ENCODE measurements at places on chromosomes 6 and 20.
A peak's percentile ranks its signal among the peaks of the same experiment; 100 is the strongest.

DNA sequence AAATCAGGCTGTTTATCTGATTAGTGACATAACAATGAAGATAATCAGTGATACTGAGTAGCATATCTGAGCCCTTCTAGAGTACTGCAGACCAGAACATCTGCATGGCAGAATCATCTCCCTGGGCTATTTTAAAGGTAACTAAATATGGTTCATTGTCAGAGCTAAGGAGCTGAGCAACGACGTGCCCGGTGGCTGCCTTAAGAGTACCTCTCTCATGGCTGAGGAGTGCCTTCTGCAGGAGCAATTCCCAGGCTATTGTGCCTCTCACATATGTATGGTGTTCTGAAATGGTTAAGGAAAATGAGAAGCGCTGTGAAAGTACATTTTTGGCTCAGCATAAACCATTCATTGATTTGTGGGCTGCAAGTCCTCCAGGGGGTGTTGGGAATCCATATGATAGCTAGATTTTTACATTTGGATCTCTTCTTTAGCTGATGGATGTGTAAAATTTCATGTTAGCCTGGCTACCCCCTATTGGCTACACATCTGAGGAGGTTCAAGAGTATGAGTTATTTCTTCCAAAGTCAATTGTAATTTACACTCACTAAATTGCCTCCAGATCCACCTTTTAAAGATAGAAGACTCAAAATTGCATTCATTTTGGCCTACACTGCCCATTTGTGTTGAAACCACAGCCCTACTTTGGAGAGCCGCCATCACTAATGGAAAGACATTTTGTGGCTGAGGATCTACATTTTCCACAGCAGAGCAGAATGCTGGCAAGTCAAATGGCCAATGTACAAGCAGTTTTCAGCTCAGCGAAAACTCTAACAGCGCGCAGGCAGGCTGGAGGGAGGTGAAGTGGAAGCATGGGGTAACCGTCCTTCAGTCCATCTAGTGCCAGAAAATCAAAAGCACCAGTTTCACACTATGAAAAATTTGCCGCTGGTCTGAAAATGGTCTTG lies 198.0 kb downstream of the SIM1 start:
- no peak for DNase-seq

DNA sequence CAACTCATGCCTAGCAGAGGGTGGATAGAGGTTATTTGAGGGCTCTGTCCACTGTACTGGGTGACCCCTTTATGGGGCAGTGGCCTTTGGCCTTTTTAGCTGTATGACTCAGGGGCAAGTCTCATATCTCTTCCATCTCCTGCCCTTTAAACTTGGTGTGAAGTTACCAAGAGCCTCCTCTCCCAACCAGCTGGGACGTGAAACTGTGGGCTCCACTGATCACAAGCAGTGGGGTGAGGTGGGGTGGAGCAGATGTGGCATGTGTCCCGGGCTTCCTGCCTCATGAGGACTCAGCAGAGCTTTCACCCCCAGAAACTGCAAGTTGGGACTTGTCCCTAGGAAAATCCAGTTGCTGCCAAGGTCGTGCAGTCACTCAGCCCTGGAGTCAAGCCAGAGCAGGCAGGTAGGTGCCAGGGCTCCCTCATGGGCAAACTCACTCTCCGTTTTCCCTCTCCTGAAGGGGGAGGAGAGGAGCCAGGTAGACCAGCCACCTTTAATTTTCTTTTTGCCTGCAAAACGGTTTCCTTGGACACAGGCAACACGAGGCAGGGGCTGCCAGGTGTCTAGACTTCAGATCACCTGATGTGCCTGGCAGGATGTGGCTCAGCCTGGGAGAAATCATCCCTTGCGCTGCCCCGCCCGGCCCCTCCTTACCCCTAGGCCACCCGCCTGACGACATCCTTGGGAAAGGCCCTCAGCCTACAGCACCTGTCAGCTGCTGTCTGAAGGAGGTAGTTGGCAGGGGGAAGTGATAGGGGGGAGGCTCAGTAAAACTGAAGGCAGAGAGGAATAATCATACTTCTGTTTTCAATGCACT lies 4.0 kb downstream of the CDKN1A start:
- peak; percentile 38 for DNase-seq

DNA sequence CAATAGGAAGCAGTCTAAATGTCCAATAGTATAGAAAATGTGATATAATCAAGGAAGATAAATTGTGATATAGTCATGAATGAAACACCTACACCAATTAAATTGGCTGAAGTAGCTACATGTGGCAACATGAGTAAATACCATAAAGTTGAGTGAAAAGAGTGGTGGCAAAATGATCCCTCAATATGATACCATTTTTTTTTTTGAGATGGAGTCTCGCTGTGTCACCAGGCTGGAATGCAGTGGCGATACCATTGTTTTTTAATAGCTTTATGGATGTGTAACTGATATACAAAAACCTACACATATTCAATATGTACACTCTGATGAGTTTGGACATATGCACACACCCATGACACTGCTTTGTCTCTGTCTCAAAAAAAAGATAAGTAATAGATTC lies 20.9 kb upstream of the ILRUN start:
- DNase-seq, result no peak

DNA sequence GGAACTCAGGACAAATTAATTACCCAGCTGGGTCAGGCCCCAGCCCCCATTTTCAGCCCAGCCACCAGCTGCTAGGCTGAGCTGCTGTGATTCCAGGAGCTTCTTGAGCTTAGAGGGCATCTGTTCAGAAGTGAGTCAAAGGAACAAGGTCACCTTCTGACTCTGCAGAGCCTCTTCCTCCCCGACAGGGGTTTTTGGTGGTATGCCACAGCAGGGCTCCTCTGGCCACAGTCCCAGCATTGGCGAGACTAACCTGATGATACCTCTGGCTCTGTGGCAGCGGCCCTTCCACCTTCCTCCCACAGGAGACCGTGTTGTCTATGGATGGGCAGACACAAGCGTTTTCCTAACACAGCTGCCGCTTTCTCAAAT lies 39.7 kb downstream of the ZC3H12D start:
- DNase-seq, result no peak

- DNase-seq, result no peak
Measured at GRCh38 chr6:114862819-114863218, 520.0 kb upstream of the HS3ST5 start.

DNA sequence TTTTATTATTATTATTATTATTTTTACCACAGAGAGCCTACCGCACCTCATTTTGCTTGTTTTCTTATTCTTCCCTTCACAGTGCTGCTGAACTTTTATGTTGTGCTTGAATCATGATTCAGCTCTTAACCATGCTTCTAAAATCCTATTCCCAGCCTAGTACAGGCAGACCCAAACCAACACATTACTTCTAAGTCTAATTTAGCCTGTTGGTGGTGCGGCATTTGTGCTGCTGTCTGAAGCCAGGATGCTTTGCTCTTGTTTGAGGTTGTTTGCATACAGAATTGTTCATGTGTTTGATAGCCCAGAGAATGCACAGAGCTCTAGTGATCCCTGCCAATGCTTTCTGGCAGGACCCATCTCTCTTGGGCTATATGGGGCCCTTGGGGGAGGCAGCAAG lies 213.5 kb upstream of the KCNG1 start:
- no peak for DNase-seq

GRCh38 chr6:75196081-75196687 lies 9.7 kb downstream of the COL12A1 start:
- DNase-seq, result no peak

DNA sequence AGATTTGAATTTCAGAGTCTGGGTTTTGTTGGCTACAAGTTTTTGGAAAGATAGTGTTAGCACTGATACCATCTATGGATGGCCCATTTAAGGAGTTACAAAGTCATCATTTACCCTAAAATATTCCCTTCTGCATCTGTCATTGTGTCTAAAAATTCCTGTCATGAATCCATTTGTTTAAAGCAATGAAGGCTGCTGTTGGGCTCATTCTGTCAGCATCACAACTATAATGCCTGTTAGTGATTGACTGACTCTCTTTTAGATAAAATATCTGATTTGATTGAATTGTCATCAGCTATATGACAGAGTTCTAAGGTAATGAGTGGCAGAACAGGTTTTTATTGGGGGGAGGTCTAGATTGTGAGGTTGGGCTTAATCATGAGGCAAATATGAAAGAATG lies 167.6 kb upstream of the IMPG1 start:
- no peak for DNase-seq

DNA sequence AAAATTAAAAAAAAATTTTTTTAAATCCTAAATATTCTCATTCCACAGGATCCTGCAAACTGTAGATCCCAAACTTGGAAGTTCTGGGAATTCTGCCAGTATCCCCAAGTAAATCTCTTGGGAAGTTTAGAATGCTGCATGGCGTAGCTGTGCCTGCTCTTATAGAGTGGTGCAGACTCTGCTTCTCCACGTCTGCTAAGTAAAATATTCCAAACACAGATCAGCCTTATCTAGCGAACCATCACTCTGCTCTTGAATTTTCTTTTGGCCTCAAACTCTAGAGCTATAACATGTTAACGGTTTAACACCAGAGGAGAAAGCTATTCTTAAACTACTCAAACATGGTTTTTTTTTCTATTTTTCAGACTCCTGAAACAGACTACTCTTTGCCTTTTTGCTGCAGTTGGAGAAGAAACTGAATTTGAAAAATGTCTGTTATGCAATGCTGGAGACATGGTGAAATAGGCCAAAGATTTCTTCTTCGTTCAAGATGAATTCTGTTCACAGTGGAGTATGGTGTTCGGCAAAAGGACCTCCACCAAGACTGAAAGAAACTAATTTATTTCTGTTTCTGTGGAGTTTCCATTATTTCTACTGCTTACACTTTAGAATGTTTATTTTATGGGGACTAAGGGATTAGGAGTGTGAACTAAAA lies 138.5 kb upstream of the AKAP12 start:
- DNase-seq, result no peak

- DNase-seq, result no peak
Measured at GRCh38 chr6:69570106-69570505, 226.7 kb downstream of the LMBRD1 start.

DNA sequence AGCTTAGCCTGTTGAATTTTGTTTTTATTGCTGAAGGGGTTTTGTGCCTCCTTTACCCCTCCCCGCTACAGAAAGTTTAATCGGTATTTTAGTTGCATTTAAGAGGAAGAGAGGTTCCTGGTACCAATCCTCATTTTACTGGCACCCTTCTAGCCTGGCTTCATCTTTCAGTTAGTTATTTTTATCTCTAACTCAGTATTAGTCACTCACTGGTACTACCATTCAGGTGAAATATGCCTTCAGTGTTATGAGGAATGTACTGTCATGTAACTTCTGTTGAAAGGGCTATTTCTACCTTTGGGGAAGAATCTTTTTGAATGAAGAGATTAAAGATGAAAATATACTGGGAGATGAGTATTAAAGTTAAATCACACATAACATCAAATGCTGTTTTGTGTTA lies 211.8 kb downstream of the CDKAL1 start:
- DNase-seq, result no peak

DNA sequence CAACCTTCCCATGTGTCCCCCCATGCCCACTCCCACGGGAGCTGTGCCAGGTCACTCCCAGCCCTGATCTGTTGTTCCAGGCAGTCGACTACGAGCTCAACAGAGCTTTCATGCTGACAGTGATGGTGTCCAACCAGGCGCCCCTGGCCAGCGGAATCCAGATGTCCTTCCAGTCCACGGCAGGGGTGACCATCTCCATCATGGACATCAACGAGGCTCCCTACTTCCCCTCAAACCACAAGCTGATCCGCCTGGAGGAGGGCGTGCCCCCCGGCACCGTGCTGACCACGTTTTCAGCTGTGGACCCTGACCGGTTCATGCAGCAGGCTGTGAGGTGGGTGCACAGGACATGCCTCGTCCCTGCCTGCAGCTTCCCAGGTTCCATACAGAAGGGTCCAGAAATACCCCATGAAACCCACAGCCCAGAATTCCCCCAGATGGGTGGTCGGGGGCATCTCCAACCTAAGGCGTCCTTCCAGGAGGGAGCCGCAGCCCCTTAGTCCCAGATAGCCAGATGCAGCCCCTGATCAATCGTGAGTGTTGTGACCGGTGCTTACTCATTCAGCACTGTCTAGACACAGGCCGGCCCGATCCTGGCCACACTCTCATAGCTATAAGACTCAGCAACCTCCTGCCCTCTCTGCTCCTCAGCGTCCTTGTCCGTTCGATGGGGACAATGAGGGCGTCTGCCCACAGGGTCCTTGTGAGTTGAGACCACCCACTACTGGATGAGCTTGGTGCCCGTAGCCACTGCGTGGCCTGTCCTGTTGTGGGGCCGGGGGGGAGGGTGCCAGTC lies 142.1 kb downstream of the TAF4 start:
- no peak for DNase-seq

- no peak for DNase-seq
Measured at GRCh38 chr20:58938541-58938940, 42.5 kb upstream of the NELFCD start.

GRCh38 chr20:44098256-44098630 lies 88.7 kb downstream of the JPH2 start:
- no peak for DNase-seq

GRCh38 chr6:82917346-82918064 lies 148.1 kb downstream of the UBE3D start:
- DNase-seq, result no peak

GRCh38 chr6:74439123-74439811 lies 743.3 kb downstream of the CD109 start:
- no peak for DNase-seq

DNA sequence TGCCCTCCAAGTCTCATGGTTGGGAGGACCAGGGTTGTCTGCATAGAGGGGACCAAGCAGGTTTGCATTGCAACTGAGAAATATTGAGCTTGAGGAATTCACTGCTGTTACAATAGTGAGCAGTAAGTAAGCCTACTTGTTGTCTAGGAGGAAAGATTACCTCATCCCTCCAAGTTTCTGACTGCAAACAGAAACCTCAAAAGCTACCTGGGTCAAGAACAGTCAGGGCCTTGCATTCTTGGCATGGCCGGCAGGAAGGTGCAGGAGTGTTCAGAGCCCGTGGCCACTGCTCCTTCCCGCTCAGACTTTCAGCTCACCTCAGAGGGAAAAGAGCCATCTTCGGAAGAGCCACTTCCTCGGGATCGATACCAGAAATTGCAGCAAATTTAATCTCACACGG lies 46.0 kb upstream of the DOK5 start:
- DNase-seq, result no peak

DNA sequence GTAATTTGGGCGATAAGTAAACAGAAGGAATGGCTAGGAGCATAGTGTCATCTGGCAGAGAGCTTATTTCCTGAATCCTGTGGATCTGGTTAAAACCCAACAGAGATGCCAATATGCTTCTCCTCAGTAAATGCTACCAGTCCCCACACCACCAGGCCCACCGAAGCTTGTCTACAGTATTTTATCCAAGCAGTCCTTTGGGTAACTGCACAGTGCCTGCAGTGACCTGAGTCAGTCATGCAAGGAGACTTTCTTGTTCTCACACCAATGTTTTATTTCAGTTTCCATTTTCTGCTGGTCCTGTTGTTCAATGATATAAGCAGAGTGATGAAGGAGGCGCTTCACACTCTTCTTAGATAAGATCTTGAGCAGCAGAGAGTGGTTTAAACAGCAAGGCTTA lies 326.3 kb downstream of the RIMS1 start:
- DNase-seq, result no peak

GRCh38 chr6:161557333-161558107 lies 283.7 kb upstream of the AGPAT4 start:
- DNase-seq, result no peak

GRCh38 chr6:134047673-134048072 lies 4.8 kb downstream of the SLC2A12 start:
- no peak for DNase-seq

All from erythroblast (primary cell).